ENCODE measurements at places on chromosomes 5 and 9. TPM values are rescaled to one million over a fixed set of nuclear protein-coding genes. Genes with fewer than 3 reads are reported as not detected.

NIPAL4 gene
- total RNA-seq, result 0.84 TPM

- no peaks in the 10 kb centered on the region for H3K27me3 ChIP-seq
- H3K27ac ChIP-seq, result no peak overlapping the region
- no peak for DNase-seq
- no peak overlapping the region for H3K4me3 ChIP-seq
Measured at GRCh38 chr9:123348317-123348992, 7.5 kb upstream of the CRB2 start.

CTXN3 gene
- not detected for total RNA-seq

DNA sequence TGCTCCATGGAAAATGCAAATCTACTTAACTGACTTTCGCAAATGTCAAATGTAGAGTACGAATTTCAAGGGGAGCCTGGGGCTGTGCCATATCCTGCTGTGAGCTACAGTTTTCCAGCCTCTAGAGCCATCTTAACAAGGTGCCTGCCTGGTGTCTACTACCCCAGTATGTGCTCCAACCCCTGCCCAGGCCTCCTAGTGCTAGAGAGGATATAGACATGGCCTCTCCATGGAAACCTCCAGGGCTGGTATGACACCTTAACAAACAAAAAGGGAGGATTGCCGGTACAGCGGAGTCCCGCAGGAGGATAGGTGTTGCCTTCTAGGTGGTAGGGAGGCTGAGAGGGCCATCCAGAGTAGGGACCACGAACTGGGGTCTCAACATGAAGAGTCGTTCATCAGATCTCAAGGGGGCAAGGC lies 13.6 kb upstream of the IL3 start:
- no peaks in the 10 kb centered on the region for H3K27me3 ChIP-seq
- no peak overlapping the region for H3K27ac ChIP-seq
- no peak overlapping the region for H3K4me3 ChIP-seq
- no peaks in the 10 kb centered on the region for H3K36me3 ChIP-seq
- DNase-seq, result no peak
- H3K4me1 ChIP-seq, result no peaks in the 10 kb centered on the region

DNA sequence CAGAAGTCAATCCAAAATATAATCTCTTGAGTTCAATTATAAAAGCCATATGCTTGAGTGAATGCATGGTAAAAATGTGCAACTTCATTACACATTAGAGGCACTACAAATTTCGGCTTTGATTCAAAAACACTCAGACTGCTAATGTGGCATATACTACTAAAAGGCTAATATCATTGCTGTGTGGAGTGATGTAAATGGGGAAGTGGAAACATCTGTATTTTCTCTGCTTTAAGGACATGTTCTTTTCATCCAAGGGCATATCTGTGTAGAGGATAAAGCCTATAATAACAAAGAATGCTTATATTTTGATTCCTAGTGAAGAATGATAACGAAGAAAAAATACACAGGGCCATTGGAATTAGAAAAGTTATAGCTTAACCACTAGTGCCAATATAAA lies 643.9 kb upstream of the ZNF608 start:
- H3K27me3 ChIP-seq, result no peaks in the 10 kb centered on the region
- no peaks in the 10 kb centered on the region for H3K4me1 ChIP-seq
- H3K4me3 ChIP-seq, result no peak overlapping the region

GRCh38 chr5:61674378-61674777 lies 342.3 kb downstream of the ZSWIM6 start:
- peaks cover 9% of the 10 kb centered on the region for H3K4me1 ChIP-seq
- no peak for DNase-seq
- no peaks in the 10 kb centered on the region for H3K36me3 ChIP-seq
- no peaks in the 10 kb centered on the region for H3K27me3 ChIP-seq
- no peak overlapping the region for H3K4me3 ChIP-seq

CDKN2B-AS1 gene
- total RNA-seq, result not detected

DNA sequence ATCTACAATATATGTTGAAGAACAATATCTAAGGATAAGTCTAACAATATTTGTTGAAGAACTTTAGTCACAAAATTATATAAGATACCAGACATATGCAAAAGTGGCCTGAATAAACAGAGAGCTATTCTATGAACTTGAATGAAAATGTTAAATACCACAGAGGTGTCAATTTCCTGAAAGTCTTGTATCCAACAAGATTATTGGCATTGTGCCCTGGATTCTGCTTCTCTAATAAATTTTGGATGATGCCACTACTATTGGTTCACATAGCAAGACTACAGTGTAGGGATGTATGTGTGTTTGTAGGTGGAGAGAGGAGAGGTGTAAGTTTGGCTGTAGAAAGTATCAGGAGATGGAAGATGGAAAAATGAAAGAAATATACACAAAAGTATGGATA lies 731.8 kb upstream of the RGMB start:
- DNase-seq, result no peak
- H3K4me3 ChIP-seq, result no peak overlapping the region
- no peaks in the 10 kb centered on the region for H3K27me3 ChIP-seq

Measured in tibial nerve (tissue), 4 donors.